ENCODE measurements at places on chromosomes 12 and 14. TPM values are rescaled to one million over a fixed set of nuclear protein-coding genes. Genes with fewer than 3 reads are reported as not detected.

Gene C14orf132
- total RNA-seq: 22.6 TPM

Gene FGF23
- not detected for total RNA-seq

Gene GLI1
- 0.49 TPM for total RNA-seq

Gene SDR9C7
- total RNA-seq: not detected

Gene MGAT4C
- not detected for total RNA-seq

Gene MYH6
- total RNA-seq: not detected

Gene KLHL28
- 6.7 TPM for total RNA-seq

Gene NXPH4
- 1.7 TPM for total RNA-seq

Gene GYS2
- total RNA-seq: not detected

Gene KLRC2
- total RNA-seq: 17.4 TPM

- no peak for DNase-seq
Measured at GRCh38 chr12:71756054-71756690, 1.5 kb downstream of the RAB21 start.

DNA sequence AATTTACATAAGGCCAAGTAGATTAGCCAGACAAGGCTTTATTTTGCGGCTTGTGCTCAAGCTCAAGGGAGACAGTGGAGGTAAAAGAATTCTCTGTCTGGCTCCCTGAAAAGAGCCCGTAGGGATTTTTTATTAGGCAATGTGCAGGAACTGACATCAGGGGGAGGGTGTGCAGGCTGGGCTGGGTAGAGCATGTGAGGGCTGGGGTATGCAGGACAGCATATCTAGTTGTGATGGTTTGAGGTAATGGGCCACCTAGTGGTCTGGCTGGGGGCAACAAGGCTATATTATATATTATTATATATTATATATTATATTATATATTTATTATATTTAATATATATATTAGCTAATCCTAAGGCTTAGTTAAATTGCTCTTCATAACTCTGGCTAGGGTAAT, 102.1 kb downstream of the TMEM117 start:
- DNase-seq: peak; percentile 10

DNA sequence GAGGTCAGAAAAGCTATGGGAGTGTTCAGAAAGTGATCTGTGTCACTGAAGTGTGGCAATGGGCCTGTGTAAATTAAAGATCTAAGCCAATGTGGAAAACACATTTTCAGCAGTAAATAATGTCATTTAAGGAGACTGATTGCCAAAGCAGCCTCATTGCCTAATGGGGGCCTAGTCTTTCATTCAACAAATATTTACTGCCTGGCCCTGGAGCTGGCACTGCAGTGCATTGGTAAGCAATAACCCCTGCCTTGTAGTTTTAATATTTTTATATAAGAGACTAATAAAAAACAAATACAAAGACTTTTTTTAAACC, 326.6 kb downstream of the BTG1 start:
- DNase-seq: no peak

- DNase-seq: no peak
Measured at GRCh38 chr14:99534863-99535262, 53.7 kb downstream of the CCNK start.

- DNase-seq: peak; percentile 10
Measured at GRCh38 chr12:30792648-30793499, 38.1 kb upstream of the CAPRIN2 start.

- no peak for DNase-seq
Measured at GRCh38 chr14:67798731-67799130, 17.7 kb downstream of the ZFYVE26 start.

DNA sequence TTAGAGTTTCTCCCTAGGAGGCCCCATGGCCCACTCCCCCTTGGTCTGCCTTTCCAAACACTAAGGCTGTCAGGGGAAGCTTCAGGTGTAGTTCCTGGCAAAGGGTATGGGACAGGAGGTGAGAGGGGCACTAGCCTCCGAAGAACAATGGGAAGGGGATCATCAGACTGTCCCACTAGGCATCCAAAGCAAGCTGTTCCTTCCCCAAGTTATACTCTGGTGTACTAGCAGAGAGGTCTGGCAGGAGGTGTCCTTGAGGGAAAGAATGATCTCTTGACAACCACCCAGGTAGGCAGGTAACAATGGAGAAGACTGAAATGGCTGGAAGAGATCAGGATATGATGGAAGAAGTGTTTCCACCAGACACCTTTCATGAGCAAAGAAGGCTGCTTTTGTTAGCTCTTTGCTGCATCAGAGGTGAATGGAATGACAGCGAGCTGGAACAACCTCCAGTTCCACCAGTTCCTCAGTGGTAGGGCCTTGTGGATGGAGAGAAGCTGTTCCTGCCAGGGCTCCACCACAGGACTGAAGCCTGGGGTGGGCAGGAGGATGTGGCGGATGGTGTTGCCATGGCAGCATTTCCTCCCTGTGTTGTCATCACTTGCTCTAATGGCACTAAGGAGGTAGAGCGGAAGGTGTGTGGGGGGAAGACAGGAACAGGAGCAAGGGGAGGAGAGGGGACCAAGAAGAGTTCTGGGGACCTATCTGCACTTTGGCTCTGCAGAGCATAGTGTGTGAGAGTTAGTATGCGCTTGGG, 2.3 kb upstream of the AGAP2 start:
- no peak for DNase-seq

DNA sequence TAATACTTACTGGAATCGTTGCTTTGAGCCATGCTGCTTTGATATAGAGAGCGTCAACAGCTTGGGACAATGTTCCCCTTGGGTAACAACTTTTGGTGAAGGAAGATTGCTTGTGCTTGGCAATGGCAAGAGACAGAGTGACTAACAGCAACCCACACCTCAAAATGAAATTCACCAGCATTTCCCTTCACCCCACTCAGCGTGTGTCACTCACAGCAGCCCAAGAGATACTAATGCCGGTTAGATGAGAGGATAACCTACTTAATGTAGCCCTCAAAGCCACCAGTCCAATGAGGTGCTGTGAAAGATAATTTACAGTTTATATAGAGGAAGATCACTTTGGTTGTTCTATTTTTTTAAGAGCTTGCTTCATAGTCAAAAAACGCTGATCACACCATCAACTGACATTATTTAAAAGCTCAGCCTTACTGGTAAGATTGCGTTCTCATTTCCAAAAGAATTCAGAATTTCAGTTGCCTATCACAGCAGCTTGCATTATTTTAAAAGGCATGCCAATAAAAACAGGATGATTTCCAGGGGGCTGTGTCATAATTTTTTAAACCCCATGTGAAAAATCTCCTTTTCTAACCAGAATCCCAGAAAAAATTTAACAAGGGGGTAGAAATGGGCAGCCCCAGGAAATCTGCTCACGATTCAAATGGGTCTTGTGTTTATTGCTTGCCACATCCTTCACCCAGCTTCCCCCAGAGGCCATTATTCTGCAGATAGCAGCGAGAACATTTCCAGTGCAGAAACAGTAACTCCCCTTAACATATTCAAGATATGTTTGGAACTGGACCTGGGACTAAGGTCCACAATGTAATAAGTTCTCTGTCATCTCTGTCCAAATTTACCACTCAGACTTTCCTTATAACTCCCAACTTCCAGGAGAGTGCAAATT, at the start of gene IL26:
Gene IL26, minus strand, starts transcription at position 235 of the 901 bp plus-strand sequence. Its CDS starts 54 bp downstream, at position 181.
- DNase-seq: no peak

DNA sequence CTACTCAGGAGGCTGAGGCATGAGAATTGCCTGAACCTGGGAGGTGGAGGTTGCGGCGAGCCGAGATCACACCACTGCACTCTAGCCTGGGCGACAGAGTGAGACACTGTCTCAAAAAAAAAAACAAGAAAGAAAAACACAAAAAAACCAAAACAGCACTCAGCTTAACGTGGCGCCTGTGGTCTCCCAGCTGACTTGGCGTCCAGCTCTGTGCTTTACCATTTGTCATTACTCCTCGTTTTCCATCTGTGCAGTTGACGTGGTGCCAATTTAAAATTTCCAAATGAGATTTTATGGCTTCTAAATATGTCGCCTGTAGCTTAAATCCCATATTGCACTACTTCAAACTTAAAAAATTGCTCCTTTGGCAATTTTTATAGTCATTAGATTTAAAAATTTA, 2.0 kb downstream of the MGP start:
- DNase-seq: no peak

DNA sequence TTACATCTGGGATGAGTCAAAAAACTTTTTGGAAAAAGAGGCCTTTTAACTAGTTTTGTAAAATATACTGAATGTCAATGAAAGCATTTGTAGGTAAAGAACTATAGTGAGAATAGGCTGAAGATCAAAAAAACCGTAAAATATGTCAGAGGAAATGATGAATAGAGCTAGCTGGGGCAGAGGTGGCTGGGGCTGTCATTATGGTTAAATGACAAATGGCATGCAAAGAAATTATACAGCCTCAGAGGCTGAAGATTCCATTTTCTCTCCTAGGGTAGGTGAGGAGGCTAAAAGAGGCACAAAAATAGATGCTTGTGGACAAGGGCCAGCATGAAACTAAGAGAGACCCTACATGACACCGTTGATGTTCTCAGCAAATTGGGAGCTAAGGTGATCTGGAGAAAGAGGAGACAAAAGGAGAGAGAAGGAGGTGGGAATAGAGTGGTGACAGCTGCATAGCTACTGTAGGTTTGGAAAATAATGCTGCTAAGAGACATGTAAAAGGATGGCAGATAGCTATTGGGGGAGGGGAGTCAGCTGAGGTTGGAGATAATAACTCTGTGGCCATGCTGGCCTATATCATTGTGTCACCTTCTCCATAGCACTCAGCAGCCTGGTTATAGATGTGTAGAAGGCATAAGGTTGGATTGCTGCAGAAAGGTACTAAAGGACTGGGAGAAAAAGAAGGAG, 63.8 kb downstream of the ABCC9 start:
- no peak for DNase-seq

DNA sequence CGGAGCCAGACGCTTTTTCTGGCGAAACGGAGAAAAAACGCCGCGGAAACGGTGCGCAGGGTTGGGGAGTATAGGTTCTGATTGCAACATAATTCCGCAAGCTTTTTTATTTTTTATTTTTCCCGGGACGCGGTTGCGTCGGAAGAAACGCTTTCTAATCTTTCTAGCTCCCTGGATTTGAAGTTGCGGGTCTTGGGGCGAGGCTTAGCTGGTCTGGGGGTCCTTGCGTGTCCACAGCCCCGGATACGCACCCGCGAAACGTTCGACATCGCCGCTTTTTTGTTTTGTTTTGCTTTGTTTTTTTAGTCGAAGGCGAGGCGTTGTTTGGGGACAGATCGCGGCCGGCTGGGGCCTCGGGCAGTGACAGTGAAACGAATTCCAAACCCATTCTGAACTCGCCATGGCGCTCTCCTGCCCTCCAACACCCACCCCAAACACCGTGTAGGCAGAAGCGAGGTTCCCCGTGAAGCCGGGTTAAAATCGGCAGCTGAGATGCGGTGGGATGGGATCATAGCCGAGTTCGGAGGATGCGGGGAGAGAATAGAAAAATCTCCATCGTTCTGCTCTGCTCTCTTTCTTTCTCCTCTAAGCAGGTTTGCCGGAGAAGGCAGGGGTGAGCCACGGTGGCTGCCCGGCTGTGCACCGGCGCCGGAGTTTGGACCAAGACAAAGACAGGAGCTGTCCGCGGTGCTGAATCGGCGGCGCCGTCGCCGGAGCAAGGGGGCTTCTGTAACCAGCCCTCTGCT, 8.1 kb upstream of the LHX5 start:
- no peak for DNase-seq

- peak; percentile 85 for DNase-seq
Measured at GRCh38 chr12:3727877-3728632, 24.9 kb downstream of the CRACR2A start.

- peak; percentile 76 for DNase-seq
Measured at GRCh38 chr12:6697584-6698351, 2.8 kb downstream of the PIANP start.

GRCh38 chr14:63496837-63497400, 46.3 kb downstream of the PPP2R5E start:
- no peak for DNase-seq

GRCh38 chr14:24240110-24240918, 2.1 kb downstream of the TINF2 start:
- no peak for DNase-seq

DNA sequence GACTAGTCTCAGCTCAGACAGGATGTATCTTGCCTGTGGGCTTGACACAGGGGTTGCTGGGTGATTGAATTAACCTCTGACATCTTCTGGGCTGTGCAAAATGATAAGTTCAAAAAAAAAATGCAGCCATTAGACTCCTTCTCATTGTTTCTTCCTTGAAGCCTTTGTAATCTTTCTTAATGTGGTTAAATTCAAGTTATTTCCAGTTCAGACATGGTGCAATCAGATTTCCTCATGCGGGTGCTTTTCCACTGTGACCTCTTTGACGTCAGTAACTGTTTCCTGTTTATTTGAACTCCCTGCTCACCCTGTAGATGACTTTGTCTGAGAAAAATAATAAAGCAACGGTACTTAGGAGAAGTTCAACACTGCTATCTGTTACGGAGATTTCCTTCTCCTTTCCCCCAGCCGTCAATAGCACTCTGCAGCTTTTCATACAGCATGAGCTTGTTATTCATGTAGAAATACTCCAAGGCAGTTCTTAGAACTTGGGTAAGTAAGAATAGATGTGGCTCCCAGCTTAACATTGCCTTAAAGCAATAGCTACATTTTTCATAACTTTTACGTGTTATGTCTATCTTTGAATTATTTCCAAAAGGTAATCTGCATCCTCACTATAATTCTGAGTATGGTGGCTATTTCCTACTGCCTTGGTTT, 155.5 kb downstream of the PRKCH start:
- peak; percentile 80 for DNase-seq

DNA sequence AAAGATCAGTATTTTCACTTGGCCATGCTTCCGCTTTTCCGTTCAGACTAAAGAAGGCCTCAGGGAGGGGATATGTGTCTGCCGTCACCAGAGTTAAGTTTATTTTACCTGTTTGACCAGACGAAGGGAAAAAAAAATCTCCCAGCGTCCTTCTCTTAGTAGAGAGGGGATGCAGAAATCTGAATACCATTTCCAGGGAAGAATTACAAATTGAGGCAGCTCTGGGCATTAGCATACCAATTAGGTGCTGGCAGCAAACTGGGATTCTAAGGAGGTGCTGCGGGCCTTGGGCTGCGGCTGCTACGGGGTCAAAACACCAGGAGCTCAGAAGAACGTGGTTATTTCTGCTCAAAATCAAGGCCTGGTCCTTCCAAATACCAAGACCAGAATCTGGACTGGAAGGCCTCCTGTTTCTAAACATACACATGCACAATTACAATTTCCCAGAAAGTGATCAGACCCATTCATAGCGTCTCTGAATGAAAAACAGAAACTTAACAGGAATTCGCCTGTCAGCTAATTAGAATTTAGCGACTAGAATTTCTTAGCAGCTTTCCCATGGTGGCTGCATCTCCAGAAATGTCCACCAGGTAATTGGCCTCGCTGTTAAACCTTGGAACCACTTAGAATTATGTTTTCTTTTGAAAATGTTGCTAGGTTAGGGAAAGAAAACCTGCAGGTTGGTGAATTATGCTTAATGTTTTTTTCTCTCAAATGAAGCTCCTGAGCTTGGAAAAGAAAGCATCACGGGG, 617.0 kb downstream of the VRK1 start:
- no peak for DNase-seq

GRCh38 chr12:126389220-126389841, 1324.1 kb downstream of the AACS start:
- peak; percentile 75 for DNase-seq
